ENCODE measurements at places on chromosomes 2 and 18. TPM values are rescaled to one million over a fixed set of nuclear protein-coding genes. Genes with fewer than 3 reads are reported as not detected.

The DNAJC5G gene
- 1.9 TPM for total RNA-seq

The DCDC2C gene
- total RNA-seq, result not detected

The SERPINB13 gene
- not detected for total RNA-seq

The OTOS gene
- total RNA-seq, result not detected

The TNS1 gene
- 705 TPM for total RNA-seq
